ENCODE measurements at places on chromosomes 3 and 15.

GRCh38 chr3:144259267-144259666 lies 287.6 kb downstream of the DIPK2A start:
- no peak for DNase-seq

GRCh38 chr15:65659502-65660052 lies 37.8 kb downstream of the SLC24A1 start:
- no peak for DNase-seq

GRCh38 chr3:46916799-46917198 lies 39.3 kb downstream of the PTH1R start:
- DNase-seq = no peak

DNA sequence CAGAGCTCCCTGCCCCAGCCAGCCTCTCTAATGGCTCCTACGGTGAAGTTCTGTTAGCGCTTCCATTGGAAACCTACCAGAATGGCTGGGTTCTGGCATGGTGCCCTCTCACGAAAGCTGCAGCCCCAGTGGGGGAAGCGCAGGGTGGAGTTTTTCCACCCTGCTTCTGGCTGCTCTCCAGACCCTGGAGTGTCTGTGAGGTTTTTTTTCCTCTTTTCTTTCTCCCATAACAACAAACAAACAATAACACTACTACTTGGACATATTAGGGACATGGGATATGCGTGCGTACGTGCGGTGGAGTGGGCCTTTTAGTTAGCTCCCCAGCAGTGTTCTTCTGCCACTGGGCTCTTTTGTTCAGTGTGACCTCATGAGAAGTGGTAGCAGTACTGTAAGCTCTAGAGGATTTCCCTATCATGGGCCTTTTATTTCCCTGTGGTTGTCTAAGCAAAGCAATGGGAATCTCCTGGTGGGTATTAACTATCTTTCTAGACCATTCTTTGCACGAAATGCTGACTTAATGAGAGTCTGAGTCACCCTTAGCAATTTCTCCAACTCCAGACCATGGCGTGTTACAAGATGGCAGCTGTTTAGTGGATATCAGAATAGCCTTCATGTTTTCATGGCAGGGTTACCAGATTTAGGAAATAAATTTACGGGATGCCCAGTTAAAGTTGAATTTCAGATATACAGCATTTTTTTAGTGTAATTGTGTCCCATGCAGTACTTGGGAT lies 161.9 kb downstream of the FNDC3B start:
- no peak for DNase-seq

- peak; percentile 86 for DNase-seq
Observed at GRCh38 chr15:74127255-74127953, 3.0 kb upstream of the ISLR2 start.

DNA sequence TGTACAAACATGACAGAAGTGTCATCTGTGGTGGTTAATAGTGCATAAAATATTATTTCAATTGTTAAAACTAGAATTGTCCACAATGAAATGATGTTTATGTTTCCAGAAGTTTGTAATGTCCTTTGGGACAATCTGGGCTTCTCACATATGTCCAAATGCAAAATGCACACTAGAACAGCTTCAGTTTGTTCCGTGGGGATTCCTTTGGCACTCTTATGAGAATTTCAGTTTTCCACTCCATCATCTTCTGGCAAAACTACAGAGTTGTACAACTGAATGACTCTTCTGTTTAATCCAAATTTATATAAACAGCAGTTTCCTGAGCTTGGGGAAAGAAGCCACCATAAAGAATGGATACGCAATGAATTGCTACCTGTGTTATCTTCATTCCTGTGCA lies 2.0 kb upstream of the OR5H6 start:
- DNase-seq = no peak

GRCh38 chr3:185423178-185423577 lies 60.2 kb downstream of the MAP3K13 start:
- DNase-seq = no peak

DNA sequence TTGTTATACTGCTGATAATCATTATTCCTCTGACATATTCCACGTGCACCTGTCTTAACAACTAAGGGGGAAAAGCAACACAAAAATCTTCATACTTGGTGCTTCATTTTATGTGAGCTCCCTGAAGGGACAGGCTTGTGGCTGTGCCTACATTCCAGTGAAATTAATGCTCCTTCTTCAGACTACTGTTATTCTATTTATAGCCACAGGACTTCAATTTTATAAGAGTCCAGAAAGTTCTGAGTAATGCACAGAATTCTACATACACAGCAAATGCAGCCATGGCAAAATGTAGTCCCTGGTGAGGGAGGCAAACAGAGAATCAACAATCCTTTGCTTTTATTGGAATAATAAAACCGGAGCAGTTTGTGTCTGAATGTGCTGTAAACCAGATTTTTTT lies 417.1 kb downstream of the RBMS3 start:
- DNase-seq = no peak

GRCh38 chr3:188316021-188316722 lies 162.2 kb downstream of the LPP start:
- no peak for DNase-seq

DNA sequence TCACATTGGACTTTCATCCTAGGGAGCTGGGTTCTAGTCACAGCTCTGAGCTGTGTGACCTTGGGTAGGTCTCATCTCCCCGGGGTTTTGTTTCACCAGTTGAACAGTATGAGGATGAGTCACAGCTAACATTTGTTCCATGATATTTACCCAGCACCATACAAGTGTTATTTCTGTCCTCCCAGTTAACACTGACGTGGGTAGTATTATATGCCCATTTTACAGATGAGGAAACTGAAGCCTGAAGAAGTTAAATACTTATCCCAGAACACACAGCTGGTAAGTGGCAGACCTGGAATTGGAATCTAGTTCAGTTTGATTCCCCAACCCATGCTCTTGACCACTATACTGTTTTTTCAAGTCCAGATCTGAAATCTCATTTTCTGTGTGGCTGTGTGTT lies 908 bp upstream of the RARB start:
- DNase-seq = no peak

GRCh38 chr3:125177746-125178145 lies 34.8 kb downstream of the SLC12A8 start:
- DNase-seq = no peak

DNA sequence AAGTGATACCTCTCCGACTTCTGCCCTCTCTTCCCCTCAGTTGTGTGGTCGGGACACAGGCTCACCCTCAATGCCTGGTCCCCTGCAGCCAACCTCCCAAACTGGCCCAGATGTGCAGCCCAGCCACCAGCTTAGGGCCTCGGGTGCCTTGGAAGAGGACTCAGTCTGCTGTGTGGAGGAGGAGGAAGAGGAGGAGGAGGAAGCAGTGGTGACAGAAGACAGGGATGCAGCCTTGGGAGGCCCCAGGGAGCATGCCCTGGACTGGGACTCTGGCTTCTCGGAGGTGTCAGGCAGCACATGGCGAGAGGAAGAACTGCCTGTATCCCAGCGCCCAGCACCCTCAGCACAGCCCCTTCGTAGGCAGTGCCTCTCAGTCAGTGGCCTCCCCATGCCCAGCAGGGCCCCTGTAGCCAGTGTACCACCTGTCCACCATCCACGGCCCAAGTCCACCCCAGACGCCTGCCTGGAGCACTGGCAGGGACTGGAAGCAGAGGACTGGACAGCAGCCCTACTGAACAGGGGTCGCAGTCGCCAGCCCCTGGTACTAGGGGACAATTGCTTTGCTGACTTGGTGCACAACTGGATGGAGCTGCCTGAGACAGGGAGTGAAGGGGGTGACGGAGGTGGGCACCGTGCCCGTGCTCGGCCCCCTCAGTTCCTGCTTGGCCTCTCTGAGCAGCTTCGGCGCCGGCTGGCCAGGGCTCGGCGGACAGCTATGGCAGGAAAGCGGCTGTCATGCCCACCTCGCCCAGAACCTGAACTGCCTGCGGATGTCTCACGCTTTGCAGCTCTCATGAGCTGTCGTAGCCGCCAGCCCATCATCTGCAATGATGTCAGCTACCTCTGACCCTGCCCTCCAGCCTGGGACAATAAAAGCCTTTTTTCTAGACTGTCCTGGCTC lies 1.3 kb downstream of the INKA1 start:
- DNase-seq = no peak

GRCh38 chr3:34248352-34248751 lies 449.9 kb downstream of the PDCD6IP start:
- DNase-seq = peak; percentile 22
